Fibroblast of lung (primary cell): ENCODE measurements at places on chromosomes 16 and 17. TPM values are rescaled to one million over a fixed set of nuclear protein-coding genes. Genes with fewer than 3 reads are reported as not detected.
A peak's percentile ranks its signal among the peaks of the same experiment; 100 is the strongest.

Gene KRTAP4-3
- not detected in 2 replicates for total RNA-seq

Gene RPS2
- 2,596 and 3,027 TPM in 2 replicates for total RNA-seq

Gene KRTAP2-2
- not detected in 2 replicates for total RNA-seq

Gene FBXO39
- total RNA-seq, result 0.51 and 0.66 TPM in 2 replicates

Gene RNU2-1
- not detected in 2 replicates for total RNA-seq

Gene GAS2L2
- total RNA-seq, result not detected in 2 replicates

Gene MEIOC
- total RNA-seq, result under 0.01 TPM in 1 of 2 replicates, not detected in the other

Gene CRAMP1
- total RNA-seq, result 4.6 and 7.8 TPM in 2 replicates

Gene KRTAP4-2
- total RNA-seq, result not detected in 2 replicates

Gene FOXC2
- 0.26 and 0.50 TPM in 2 replicates for total RNA-seq

Gene MEOX1
- not detected in 2 replicates for total RNA-seq

Gene EXOC3L1
- 0.26 and 0.33 TPM in 2 replicates for total RNA-seq

Gene HOXB13
- total RNA-seq, result not detected in 2 replicates

GRCh38 chr17:72244956-72245355 lies 124.1 kb downstream of the SOX9 start:
- DNase-seq, result no peak

GRCh38 chr17:63703029-63703428 lies 3.1 kb upstream of the LIMD2 start:
- DNase-seq, result no peak

GRCh38 chr17:74493331-74493833 lies 26.9 kb downstream of the CD300A start:
- DNase-seq, result peak; percentile 57

GRCh38 chr16:21244518-21245215 lies 11.2 kb downstream of the ANKS4B start:
- DNase-seq, result no peak

DNA sequence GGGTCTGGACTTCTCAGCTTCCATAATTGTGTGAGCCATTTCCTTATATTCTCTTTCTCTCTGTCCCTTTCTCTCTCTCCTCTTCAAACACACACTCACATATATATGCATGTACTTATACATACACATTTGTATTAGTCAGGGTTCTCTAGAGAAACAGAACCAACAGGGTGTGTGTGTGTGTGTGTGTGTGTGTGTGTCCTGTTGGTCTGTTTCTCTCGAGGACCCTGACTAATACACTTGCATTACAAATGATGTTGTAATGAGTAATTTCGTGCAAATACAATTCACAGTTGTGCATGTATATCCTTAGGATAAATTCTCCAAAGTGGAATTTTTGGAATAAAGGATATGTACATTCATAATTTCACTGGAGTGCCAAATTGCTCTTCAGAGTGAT lies 115.3 kb downstream of the NPIPB5 start:
- no peak for DNase-seq

DNA sequence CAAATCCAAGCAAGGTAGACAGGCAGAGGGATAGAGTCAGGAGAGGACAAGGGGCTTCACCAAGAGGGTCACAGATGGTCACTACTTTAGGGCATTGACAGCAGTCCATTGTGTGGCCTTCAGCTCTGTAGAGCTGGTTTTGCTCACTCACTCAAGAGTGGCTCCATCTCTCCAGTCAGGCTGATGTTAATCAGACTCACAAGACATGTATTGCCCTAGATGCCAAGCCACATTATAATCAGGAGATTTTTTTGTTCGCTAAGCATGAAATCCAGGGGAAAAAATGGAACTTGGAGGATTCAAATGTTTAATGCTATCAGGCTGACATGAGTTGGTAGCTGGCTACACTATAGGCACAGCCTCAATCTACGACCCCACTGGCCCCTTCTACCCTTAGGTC lies 32.5 kb downstream of the CD300LF start:
- DNase-seq, result no peak

- no peak for DNase-seq
Measured at GRCh38 chr17:58191241-58191896, 1.2 kb upstream of the EPX start.

GRCh38 chr16:82231008-82231787 lies 61.2 kb upstream of the MPHOSPH6 start:
- DNase-seq, result no peak

GRCh38 chr17:60087882-60088669 lies 9.4 kb upstream of the HEATR6 start:
- DNase-seq, result peak; percentile 72

DNA sequence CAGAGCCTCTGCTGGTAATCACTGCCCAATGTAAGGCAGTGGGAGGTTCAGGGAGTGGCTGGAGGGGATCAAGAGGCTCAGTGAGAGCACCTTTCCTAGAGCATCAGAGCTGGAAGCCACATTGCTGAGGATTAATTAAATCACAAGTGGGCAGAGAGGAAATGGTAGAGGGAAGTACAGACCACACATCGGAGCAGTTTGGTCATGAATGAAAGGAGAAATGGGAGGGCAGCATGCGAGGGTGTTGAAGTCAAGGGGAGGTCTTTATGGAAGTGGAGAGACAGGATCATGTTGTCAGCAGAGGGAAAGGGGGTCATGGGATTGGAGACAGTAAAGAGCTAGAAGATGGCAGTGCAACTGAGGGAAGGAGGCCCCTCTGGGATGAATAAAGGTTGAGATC lies 2.3 kb downstream of the CCL17 start:
- DNase-seq, result no peak

GRCh38 chr17:48526608-48527546 lies 3.9 kb downstream of the HOXB1 start:
- no peak for DNase-seq

DNA sequence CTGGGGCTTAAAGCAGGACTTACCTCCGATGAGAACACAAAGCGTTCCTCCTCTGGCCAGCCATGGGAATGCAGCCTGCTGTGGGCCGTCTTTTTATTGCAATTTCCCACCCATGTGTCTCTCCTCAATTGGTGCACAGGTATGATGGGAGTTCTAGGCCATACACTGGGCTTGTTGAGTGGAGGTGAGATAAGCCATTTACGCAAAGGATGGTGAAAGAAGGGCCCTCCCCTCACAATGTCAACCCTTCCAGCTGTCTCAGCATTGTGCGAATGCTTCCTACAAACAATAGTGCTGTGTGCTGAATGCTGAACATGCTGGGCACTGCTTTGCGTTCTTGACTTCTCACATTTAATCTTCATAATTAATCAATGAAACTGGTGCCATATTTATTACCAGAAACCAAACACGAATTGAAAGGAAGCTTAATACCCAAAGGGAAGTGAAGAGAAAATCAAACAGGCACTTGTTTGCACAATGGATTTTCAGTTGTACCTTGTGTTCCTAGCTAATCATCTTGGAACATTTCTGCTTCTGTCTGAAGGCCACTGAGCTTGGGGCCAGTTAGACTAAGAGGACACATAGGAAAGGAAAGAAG lies at the start of gene GP2:
Gene GP2 (minus strand): TSS at position 70 of the 598 bp plus-strand sequence. CDS start 1,082 bp downstream, outside the sequence.
- DNase-seq, result no peak

DNA sequence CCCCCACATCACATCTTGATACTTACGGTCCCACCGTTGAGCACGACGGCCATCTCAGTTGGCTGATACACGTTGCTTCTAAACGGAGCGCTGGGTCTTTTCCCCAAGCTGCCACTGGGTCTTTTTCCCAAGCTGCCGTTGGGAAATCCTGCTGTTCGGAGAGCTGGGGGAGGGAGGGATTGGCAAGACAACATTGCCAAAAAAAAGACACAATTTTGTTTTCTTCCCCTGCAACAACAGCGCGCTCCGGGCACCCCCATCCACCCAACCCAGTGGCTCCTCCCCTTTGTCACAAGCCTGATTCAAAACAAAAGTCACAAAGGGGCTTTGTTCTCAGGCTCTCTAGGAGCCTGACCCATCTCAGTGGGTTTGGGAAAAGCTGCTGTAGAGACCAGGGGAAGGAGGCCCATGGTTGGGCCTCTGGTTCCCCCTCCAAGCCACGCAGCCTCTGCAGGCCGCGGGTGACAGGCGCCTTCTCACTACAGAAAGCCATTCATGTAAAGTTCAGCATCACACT lies 22.8 kb downstream of the GPRC5B start:
- no peak for DNase-seq

DNA sequence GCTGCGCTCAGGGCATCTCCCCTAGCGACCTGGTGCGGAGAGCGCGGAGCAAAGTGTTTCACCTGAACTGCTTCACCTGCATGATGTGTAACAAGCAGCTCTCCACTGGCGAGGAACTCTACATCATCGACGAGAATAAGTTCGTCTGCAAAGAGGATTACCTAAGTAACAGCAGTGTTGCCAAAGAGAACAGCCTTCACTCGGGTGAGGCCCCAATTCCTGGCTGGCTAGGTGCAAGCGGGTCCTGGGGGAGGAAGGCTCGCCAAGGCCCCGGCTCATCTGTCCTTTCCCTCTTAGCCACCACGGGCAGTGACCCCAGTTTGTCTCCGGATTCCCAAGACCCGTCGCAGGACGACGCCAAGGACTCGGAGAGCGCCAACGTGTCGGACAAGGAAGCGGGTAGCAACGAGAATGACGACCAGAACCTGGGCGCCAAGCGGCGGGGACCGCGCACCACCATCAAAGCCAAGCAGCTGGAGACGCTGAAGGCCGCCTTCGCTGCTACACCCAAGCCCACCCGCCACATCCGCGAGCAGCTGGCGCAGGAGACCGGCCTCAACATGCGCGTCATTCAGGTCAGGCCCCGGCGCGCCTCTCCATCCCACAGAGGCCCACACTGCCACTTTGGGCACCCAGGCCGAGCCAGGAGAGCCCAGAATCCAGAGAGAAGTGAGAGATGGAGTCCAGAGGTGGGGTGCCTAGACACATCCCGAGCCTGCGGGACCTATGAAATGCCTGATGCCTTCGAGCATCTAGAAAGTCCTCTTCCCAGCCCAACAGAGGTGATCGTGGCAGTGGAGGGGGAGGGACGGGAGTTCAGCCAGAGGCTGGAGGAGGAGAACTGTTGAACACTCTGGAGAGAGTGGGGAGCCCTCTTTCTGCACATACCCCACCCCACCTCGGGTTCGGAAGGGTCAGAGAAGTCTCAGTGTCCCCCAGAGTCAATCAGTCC lies 3.3 kb downstream of the LHX1 start:
- no peak for DNase-seq

DNA sequence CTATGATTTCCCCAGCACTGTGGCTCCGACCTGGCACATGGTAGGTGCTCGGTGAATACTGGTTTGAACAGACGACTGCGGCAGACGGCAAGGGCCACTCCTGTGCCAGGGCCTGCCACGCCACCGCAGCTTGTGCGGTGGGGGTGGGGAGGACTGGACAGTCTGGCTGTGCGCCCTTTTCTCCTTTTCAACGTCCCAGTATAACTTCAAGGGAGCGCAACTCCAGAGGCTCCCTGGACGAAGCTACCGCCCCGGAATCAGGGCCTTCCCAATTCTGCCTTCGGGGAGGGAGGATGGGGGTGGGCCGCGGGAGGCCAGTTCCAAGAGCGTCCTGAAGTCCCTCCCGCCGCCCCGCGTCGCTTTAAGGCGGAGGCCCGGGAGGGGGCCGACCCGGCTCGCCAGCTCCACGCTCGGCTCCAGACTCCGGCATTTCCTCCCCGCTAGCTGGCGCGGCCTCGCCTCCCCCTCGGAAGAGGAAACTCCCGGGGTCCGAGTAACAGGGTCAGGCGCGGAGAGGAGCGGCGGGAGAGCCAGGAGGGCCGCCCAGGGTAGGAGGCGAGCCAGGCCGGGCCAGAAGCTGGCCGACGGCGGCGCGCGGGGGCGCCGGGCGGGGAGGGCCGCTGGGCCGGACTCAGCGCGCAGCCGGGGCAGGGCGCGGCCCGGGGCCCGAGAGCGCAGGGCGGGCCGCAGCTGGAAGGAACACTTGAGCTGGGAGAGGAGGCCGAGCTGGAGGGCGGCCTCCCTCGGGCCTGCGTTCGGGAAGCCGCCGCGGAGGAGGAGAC lies at the start of gene ITPRIPL2:
Gene ITPRIPL2 (plus strand): TSS at position 388 of the 782 bp plus-strand sequence. CDS start 498 bp downstream, outside the sequence.
- DNase-seq, result peak; percentile 91

DNA sequence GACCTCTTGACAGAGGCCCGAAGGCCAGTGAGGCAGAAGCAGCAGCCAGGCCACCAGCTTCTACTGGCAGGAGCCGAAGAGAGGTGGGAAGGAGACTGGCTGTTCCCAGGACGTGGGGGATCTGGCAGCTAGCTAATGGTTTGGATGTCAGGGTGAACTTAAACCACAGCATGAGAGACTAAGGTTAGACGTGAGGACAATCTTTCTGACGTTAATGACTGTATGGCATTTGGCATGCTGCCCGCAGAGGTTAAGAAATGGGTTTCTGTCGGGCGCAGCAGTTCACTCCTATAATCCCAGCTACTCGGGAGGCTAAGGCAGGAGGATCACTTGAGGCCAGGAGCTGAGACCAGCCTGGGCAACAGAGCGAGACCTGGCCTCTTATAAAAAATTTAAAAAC lies 6.3 kb upstream of the KRT13 start:
- no peak for DNase-seq

- DNase-seq, result no peak
Measured at GRCh38 chr17:55730380-55730779, 7.7 kb upstream of the TMEM100 start.

DNA sequence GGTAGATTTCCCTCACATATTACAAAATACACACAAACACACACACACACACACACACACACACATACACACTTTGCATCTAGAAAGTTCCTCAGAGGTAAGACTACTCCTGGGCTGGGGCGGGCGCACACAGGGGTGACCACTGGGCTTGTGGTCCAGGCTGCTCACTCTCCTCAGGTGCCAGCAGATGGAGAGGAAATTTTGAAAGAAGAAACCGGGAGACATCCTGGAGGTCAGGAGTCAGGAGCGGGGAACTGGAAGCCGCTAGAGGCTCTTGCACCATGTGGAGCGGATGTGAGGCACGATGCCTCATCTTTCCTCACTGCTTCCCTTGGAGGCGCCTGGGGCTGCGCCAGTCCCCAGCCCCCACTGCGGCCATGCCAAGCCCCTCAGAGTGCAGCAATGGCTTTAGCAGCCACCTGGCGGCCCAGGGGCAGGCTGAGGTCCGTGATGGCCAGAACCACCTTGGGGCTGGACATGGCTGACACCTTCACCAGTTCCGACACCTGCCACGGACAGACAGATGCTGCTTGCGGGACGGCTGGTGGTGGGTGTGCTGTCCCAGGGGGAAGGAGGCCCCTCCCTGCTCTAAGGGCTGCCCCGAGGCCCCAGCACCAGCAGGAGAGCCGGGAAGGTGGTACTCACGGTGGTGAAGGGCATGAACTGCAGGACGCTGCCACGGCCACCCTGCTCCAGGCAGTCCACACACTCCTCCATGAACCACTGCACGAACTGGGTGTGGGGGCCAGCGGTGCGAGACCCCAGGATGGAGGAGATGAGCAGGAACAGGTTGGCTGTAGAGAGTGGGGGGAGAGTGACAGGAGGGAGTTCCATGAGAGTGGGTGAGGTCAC lies 4.1 kb downstream of the CSF3 start:
- DNase-seq, result peak; percentile 86

DNA sequence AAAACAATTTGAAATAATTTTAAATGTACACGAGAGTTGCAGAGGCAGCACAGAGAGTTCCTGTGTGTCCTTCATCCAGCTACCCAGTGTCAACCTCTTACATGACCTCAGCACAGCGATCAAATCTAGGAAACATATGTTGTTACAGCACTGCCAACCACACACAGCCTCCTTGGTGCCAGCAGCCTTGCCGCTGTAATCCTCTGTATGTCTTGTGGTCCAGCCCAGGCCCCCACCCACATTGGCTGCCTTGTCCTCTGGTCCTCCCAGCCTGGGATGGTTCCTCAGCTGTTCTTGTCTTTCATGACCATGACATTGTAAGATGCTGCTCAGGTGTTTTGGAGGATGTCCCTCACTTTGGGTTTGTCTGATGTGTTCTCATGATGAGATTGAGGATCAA lies 178.0 kb downstream of the RPTOR start:
- DNase-seq, result no peak
